Effector CD8-positive, alpha-beta T cell (primary cell): ENCODE measurements at places on chromosomes 3 and 15.

- DNase-seq: no peak
Observed at GRCh38 chr3:155603302-155603701, 141.6 kb downstream of the PLCH1 start.

- no peak for DNase-seq
Observed at GRCh38 chr15:85499371-85499887, 119.0 kb downstream of the AKAP13 start.

- no peak for DNase-seq
Observed at GRCh38 chr3:127375151-127375930, 87.5 kb upstream of the PRR20G start.

DNA sequence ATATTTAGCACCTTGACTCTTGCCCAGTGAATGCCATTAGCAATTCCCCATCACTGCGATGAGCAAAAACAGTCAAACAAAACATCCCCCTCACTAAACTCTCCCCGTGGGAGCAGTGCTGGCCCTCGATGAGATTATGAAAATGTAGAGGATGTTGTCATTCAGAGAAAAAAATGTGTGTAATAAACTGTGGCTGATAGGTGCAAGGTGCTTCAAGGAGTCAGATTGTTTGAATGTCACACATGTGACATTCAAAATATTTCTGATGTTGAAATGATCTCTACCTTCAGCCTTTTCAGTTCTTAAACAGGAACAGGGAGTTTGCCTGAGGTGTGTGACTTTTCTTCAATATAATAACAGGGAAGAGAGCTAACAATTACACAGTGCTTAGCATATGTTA lies 281.8 kb upstream of the TRIM42 start:
- DNase-seq: no peak

DNA sequence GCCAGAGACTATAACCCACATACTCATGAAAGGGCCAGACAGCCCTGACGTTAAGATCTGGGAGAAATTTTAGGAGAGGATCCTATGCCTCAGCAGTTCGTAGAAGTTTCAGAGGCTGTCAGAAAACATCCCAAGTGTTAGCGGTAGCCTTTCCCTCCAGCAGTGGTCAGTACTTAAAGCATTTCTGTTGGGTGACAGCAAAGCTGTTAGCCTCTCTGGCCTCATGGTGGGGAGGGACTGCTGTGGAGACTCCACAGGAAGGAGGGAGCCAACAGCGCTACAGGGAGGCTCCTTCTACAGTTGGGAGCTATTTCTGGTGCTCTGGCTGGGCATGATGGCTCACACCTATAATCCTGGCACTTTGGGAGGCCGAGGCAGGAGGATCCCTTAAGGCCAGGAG lies 27.4 kb downstream of the IDH2 start:
- no peak for DNase-seq

- DNase-seq: no peak
Observed at GRCh38 chr15:90887037-90887481, 2.8 kb downstream of the FES start.

DNA sequence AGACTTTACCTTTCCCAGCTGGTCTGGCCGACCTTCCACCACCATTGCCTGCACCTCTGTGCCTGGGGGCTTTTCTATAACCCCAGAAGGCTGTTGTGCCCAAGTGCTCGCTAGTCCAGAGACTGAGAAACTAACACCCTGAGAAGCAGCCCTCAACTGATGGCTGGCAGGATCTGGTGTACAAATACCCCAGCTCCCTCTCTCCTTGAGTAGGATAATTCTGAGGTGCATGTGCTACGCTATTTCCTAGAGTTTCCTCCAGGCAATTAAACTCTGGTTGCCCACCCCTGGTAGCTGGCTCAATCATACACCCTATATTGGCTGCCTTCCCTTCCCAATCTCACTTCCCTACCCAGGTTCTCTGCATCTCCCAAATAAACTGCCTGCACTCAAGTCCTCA lies 11.5 kb upstream of the SLC6A1 start:
- DNase-seq: no peak

DNA sequence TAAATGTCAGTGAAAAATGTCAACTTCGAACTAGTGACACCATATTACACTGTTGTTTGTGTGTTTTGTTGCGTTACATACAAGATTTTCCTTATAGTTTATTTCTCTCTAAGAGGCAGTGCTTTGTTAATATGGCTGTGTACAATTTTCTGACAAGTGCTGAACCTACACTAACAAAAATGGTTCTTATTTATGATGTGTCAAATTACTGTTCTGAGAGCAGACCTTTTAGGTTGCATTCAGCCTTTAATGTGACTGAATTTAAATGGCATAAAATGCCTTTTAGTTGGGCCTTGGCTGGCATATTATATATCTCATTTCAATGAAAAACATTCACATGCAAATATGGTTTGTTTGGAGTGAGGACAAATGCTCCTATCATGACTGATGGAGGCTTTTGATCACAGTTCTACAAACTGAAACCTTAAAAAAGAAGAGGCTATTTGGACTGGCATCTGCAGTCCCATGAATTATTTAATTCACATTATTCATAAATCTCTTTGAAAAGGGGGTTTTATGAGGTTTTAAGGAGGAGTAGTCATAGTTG lies 750.6 kb downstream of the CADM2 start:
- DNase-seq: no peak

DNA sequence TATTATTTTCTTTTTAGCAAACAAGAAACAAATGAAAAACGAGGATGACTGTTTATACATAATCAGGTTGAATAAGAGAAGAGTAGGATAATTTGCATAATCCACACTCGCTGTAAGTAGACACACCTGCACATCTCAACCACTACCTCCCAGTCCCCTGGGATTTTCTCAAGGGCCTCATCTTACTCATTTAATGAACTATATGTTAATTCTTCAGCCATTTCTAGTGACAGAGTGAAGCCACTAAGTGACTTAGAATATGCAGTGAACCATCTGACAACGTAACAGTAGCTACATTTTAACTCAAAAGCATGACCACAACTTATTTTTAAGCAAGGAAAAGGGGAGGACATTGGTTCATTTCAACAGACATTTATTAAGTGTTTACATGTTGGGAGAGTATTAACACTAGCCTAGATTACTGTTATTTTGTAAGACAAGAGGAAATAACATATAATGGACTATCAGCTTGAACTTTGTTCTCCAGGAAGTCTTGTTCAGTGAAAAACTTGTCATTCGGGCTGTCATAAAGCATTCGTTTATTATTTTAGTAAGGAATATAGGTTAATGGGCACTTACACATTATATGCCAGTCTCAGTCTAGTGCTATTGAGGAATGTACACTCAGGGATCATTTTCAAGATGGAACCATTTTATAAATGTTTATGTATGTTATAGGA lies 173.0 kb upstream of the ROBO2 start:
- DNase-seq: no peak

DNA sequence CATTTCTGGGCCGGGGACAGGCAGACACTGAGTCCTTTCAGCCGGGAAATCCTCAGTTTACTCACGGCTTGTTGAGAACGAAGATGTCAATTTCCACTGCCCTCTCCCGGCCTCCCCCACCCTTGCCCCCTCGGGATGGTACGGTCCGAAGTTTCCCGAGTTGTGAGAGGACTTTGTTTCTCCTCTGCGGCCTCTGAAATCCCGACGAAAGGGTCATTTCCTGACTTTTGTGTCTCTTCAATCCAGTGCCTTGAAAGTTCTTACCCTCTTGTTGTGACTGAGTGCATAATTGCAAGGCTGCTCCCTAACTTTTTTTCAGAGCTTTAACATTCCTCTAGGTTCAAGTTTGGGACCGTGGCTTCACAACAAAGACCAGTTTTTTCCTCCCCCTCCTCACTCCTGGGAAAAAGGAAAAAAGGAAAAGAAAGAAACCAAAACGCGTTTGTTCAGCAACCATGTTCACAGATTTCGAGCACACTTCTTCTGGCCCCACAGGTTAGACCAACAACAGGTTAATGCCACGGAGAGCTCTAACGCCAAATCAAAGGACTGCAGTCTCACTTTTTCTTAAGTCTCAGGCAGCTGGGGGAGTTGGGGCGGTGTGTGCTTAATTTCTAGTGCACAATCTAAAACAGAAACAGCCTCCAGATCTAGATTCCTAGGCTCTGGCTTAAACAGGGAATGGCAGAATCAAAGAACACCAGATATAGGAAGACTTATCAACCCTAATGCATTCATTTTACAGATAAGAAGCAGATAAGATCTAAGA lies 138.9 kb downstream of the TMCO5A start:
- DNase-seq: no peak

DNA sequence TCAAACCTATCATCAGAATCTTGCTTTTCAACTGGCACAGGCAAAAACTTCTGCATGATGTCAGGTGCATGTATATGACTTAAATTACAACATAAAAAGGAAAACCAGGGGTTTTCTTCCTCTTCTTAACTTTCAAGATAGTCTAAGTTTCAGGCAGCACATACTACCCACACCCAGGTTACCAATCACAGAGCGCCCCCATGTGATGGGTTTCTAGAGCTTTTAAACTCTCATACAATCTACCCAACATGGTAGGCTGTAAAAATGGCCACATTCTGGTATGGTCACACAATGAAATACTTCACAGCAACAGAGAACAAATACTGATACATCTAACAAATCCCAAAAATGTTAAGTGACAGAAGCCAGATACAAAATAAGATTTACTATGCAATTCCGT lies 7.4 kb downstream of the MESD start:
- no peak for DNase-seq

DNA sequence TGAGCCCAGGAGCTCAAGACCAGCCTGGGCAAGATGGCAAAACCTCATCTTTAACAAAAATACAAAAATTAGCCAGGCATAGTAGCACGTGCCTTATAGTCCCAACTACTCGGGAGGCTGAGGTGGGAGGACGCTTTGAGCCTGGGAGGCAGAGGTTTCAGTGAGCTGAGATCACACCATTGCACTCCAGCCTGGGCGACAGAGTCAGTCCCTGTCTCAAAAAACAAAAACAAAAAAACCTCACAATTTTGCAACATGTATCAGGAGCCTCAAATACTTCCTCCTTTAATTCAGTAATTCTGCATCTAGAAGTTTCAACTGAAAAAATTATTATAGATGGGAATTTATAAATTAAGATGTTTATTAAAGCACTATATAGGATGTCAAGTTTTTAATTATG lies 1.1 kb downstream of the MRPL47 start:
- DNase-seq: no peak

GRCh38 chr3:178169421-178169820 lies 366.8 kb upstream of the KCNMB2 start:
- no peak for DNase-seq

- DNase-seq: no peak
Observed at GRCh38 chr15:82804575-82804949, 1.3 kb downstream of the FSD2 start.

DNA sequence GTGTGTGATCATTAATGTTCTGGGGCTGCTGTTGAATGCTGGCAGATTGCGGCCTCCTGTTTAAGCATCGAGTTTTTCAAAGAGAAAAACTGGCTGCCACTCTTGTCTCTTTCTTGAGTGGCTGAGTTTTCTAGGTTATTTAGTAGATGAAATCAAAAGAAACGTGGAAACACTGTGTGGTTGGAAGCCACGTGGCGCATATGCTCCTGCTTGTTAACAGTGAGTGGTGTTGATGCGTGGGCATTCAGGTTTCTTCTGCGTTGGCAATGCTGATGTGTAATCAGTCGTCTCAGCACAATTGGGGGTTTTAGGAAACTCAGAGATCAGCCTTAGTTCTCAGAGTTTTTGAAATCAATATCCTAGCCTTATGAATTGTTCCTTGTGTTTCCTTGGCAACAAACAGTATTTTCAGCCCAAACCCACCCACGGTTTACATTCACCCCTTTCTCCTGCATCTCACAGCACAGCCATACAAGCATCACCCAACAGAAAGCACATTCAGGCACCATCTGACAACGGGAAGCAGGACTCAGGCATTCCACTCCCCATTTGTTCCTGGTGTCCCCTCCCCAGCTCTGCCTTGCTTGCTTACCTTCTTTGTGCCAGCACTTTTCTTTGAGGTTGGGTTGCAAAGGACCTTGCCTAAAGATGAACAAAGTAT lies 74.7 kb downstream of the SEC22A start:
- DNase-seq: no peak

- no peak for DNase-seq
Observed at GRCh38 chr3:130345487-130346079, at the start of gene COL6A5. Gene COL6A5 (plus strand): TSS chr3:130345672. CDS start chr3:130373639, 27,967 bp downstream.
